Cerebellar cortex (tissue), 1 donor: ENCODE measurements at places on chromosomes 2 and 18.

DNA sequence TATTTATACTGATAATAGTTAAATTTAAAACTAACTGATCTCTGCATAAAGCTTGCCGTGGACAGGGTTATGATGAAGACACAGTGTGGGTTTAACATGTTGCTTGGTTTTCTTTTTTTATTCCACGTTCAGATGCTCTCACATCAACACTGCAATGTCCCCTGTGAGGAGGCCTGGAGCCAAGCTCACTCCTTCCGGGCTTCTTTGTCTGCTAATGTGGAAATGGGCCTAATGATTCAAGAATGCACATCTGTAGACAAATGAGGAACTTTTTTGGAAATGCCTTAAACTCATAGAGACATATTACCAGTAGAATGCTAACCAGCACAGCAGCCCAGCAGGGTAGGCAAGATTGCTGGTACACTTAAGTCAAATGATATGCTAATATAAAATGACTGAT is 208.0 kb downstream of the GALR1 start:
- no peak for DNase-seq

DNA sequence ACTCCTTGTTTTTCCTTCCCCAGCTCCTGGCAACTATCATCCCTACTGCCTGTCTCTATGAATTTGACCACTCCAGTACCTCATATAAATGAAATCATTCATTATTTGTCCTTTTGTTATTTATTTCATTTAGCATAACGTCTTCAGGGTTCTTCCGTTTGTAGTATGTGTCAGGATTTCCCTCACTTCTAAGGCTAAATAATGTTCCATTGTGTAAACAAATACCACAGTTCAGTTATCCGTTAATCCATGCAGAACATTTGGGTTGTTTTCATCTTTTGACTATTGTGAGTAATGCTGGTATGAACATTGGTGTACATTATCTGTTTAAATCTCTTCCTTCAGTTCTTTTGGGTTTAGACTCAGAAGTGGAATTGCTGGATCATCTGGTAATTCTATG is 18.8 kb downstream of the DYNC2LI1 start:
- DNase-seq, result no peak

GRCh38 chr2:85996591-85996990 is 107.8 kb upstream of the ST3GAL5 start:
- no peak for DNase-seq

- DNase-seq, result no peak
These were observed 304.0 kb downstream of the LPIN1 start for GRCh38 chr2:12050396-12050795.

GRCh38 chr18:60110836-60111235 is 211.0 kb downstream of the PMAIP1 start:
- DNase-seq, result no peak

- no peak for DNase-seq
These were observed 776.1 kb upstream of the RAB6C start for GRCh38 chr2:129203331-129203730.

- DNase-seq, result no peak
These were observed 34.1 kb upstream of the GRB14 start for GRCh38 chr2:164655336-164655735.

- no peak for DNase-seq
These were observed 796 bp upstream of the DYSF start for GRCh38 chr2:71452565-71452964.

GRCh38 chr18:6373187-6373586 is 41.5 kb downstream of the L3MBTL4 start:
- no peak for DNase-seq

DNA sequence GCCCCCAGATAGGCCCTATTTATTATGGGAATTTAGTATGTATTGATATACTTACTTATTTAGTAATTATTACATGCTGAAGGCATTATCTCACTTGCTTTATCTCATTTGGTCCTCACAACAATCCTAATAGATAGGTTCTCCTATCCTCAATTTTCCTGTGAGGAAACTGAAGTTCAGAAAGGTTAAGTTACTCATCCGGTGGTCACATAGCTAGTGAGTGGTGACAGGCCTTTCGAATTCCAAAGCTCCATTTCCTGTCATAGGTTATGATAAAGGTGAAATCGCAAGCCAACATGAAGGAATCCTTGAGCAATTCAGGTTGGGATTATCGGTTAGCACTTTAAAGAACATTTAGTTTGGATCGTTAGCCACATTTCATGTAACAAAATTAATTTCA is 33.3 kb downstream of the NAB1 start:
- no peak for DNase-seq

GRCh38 chr18:59996370-59996966 is 96.7 kb downstream of the PMAIP1 start:
- no peak for DNase-seq

- DNase-seq, result no peak
These were observed 6.7 kb downstream of the ASB1 start for GRCh38 chr2:238433300-238433915.

DNA sequence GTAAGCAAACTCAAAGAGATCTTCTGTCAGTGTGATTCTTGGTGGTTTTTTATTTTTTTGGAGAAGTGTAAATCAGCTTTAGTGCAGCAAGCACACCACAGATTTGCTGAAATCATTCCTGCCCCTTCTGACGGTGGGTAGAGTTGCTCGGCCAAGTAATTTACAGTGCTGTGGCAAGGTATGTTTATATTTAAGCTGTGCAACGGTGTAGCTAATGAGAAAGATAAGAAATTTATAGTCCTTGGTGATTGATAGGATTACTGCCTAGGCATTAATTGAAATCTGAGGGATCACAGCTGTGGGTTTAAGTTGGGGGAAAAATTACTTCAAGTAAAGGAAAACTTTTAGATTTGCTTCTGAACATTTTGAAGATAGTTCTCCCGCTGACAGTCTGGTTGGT is 286.6 kb downstream of the AGAP1 start:
- DNase-seq, result no peak

DNA sequence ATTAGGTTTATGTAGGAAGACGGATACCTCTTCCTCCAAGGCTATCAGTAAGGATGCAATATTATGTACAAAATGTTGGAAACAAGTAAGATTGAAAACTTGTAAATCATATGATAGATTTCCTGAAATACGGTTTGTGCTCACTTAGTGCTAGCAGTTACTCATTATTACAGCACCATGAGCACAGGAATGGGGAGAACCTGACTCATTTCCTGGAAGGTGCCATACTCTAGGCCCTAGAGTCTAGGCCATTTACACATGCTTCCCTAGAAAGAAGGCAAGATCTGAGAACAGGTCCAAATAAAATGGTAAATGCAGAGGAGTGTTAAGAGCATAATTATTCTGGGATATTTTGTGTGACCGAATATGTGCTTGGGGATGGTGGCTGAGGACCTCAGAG is 467.7 kb upstream of the CELF4 start:
- DNase-seq, result no peak

DNA sequence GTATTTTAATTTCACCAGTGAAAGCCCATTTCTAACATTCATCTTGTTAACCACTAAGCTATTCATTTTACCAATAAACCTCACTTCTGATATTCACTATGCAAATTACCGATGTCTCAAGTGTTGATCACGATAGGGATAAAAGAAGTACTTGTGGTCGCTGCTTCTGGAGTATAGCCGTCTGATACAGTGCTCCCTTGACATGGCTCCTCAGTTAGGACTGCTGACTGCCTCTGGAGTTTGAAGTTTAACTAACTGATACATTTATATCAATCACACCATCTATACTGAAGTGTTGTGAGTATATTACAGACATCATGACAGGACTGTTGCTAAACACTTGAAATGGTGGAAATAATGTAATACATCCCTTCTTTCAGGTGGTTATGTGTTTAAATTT is 95.6 kb downstream of the EHBP1 start:
- DNase-seq, result no peak

- no peak for DNase-seq
These were observed 39.7 kb upstream of the UBE2F start for GRCh38 chr2:237927135-237927534.

DNA sequence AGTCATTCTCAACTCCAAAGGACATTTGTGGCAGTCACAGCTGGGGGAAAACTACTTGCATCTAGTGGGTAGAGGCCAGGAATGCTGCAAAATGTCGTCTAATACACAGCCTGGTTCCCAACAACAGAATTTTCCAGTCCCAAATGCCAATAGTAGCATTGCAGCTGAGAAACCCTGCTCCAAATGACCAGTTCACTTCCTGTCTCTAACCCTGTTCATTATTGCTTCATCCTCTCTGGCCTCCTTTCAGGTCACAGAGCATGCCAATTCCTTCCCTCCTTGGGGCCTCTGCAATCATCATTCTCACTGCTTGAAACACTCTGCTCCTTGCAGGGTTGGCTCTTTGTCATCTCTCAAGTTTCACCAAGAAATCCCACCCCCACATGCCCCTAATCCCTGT is 139.1 kb downstream of the IRS1 start:
- DNase-seq, result no peak

DNA sequence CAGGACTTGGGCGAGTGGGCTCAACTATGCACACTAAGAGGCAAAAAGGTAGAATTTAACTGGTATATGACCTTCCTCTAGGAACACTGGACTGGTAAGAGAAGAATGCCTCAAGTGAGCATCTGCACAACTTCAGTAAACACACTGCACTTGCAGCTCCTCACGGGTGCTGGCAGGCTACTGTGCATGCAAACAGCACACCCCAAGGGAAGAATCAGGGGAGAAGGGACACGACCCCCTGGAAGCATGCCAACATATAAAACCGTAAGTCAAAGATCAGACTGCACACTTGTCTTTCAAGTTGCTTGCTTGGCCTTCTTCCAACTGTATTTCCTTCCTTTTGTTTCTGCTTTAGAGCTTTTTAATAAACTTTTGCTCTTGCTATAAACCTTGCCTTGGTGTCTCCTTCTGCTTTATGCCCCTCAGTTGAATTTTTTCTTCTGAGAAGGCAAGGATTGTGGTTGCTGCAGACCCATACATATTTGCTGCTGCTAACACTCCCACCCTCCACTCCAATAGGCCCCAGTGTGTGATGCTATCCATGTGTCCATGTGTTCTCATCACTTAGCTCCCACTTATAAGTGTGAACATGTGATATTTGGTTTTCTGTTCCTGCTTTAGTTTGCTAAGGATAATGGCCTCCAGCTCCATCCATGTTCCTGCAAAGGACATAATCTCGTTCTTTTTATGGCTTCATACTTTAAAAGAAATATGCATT is 263.7 kb upstream of the SPOPL start:
- DNase-seq, result no peak

- no peak for DNase-seq
These were observed 44.9 kb downstream of the MRPL35 start for GRCh38 chr2:86243950-86244733.

DNA sequence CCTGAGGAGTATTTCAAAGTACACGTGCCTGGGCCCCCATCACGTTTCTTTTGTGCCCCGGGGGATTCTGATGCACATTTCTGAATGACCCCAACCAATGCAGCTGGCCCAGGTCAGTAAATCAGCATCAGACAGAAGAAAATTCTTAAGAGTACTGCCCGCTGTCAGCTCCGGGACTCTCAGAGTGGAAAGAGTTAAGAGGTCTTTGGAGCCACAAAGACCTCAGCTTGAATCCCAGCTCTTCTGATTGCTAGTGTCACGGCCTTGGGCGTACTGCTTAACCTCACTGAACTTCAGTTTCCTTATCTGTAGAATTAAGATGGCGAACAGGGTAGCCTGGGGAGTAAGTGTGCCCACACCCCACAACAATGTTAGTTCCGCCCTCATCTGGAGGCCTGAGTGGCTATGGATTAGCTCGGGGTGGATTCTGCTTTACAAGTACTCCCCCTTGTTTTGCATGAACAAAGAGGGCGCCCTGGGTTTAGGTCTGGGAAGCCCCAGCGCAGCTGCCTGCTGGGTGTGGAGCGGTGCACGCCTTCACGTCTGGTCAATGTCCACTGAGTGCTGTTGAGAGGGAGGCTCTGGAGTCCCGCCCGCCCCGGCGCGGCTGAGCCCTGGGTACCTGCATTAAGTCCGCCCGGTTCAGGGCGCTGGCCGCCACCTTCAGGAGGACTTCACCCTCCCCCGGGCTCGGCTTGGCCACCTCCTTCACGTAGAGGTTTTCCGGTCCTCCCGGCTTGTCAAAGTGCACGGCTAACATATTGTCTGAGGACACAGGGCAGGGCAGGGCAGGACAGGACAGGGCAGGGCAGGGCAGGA is 858 bp downstream of the TP53I3 start:
- peak; percentile 74 for DNase-seq

DNA sequence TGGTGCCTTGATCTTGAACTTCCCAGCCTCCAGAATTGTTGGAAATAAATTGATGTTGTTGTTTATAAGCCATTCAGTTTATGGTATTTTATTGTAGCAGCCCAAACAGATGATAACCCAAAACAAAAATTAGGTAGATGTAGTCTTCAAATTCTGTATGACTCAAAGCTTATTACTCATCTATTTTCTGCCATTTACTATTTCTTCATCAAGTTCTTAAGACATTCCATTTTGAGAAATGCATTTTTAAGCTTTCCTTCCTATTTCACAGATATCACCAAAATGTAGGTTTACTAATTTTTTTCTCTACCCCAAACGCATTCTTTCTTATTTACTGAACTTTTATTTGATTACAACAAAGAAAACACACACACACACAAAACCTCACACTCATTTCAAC is 148.2 kb downstream of the RND3 start:
- DNase-seq, result no peak

DNA sequence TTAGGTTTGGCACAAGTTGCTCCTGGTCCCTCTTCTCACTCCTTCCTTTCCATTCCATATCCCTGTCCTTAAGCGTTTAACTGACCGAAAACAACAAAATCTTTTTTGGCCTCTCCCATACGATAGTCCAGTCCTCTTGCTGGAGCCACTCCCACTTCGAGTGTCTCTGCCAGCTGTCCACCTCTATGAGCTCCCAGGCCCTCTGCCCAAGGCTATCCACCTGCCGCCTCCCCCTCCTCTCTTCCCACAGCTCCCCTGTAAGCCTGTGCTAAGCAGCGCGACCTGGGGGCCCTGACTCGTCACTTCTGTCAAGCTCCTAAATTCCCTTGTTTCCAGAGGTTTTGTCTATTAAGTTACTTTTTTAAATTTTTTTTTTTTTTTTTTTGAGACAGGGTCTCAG is 47.0 kb upstream of the FOSL2 start:
- no peak for DNase-seq

DNA sequence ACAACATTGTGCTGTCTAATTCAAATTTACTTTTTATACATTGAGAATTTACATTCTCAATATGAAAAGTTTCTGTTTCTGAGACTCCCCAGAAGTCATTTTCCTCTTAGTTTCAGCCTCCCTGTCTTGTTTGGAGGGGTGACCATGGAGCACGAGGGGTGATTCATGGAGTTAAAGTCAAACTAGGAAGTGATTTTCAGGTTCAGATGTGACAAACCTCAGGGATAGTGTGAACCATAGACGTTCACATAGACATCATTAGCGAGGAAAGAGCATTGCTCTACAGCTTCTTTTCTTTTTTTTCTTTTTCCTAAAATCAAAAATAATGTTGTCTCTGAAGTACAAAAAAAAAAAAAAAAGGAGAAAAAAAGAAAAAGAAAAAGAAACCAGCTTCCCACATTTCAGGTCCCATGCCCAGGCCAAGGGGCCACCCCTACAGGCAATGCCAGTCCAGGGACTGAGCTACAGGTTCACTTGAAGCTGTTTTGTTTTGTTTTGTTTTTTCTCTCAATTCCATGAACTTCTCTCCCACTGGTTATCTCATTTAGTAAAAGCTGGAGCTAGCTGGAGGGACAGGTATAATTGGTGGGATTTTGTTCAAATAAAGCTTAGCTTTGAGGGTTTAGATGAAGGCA is 18.1 kb upstream of the LCLAT1 start:
- no peak for DNase-seq

- no peak for DNase-seq
These were observed 152.7 kb upstream of the HDAC4 start for GRCh38 chr2:239553376-239554000.

- no peak for DNase-seq
These were observed 187.6 kb downstream of the DOK6 start for GRCh38 chr18:69588301-69588700.
